ACHN (cell line): ENCODE measurements at places on chromosomes 5 and 9.
A peak's percentile ranks its signal among the peaks of the same experiment; 100 is the strongest.

- no peak for DNase-seq
Observed at GRCh38 chr5:28917631-28918030, 1879.2 kb upstream of the CDH9 start.

- no peak for DNase-seq
Observed at GRCh38 chr5:1804001-1804690, 2.9 kb downstream of the NDUFS6 start.

DNA sequence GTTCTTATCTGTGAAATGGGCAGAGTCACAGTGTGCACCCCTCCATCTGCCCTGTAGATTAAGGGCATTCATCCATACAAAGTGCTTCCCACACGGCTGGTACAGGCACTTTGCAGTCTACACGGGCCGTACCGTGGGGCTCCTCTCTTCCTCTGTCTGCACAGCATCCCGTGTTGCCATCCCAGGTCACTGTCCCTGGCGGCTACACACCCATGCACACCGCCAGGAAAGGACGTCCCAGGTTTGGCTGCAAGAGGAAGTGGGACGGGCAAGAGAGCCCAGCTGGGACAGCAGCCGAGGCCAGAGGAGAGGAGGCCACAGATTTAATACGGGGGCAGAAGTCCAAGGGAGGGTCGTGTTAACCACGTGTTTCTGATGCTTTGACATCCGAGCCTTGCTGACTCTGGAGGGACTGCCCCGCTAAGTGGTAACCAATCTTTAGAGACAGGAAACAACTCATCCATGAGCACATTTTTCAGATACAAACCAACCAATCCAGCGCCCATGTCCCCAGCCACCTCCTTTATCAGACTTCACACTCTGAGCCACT lies 120.0 kb downstream of the ZNF354C start:
- DNase-seq: no peak

DNA sequence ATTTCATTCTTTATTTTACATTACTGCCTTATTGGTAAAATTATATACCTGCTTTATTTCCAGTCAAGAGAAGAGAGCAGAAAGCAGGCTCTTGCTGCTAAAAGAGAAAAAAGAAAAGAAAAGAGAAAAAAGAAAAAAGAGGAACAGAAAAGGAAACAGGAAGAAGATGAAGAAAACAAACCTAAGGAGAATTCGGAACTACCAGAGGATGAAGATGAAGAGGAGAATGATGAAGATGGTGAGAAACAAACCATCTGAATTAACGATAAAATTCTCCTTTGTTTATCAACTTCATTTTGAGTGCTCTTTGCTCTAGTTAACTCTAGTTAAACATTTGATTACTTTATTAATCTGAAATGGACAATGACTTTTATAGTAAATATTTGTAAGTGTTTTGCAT lies 23.5 kb upstream of the EIF4EBP3 start:
- DNase-seq: no peak

GRCh38 chr5:132183723-132184122 lies 43.9 kb downstream of the P4HA2 start:
- no peak for DNase-seq

- no peak for DNase-seq
Observed at GRCh38 chr9:87570000-87570908, 72.6 kb downstream of the DAPK1 start.

DNA sequence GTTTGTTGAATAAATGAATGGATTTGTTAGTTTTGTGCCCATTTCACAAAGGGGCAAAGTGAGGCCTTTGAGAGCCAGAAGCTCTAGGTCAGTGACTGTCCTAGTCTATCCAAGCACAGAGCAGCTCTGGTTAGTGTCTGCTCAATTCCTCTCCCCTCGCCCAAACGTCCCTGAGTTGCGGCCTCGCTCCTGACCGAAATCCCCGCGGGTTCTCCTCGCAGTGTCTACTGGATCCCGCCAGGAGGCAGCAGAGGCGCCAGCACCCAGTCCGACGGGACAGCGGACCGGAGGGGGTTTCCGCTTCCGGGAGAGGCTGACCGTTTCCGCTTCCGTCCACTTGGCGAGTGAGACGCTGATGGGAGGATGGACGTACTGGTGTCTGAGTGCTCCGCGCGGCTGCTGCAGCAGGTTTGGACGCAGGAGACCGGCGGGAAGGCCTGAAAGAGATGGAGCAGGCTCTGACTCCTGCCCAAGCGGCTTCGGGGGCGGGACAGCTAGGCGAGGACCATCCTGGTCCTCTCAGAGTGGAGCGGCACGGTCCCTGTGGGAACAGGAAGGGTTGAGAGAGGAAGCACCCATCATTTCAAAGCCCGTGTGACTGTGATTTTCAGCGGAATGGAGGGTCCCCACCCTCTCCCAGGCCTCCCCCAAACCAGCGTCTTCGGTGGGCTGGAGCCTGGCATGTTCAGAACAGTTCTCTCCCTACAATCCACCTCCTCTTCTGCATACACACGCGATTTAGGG lies at the start of gene RARS1:
Gene RARS1, plus strand, starts transcription at position 336 of the 744 bp plus-strand sequence. Its CDS starts 28 bp downstream, at position 364.
- DNase-seq: peak; percentile 92

GRCh38 chr9:4566806-4567205 lies 76.5 kb downstream of the SLC1A1 start:
- no peak for DNase-seq

DNA sequence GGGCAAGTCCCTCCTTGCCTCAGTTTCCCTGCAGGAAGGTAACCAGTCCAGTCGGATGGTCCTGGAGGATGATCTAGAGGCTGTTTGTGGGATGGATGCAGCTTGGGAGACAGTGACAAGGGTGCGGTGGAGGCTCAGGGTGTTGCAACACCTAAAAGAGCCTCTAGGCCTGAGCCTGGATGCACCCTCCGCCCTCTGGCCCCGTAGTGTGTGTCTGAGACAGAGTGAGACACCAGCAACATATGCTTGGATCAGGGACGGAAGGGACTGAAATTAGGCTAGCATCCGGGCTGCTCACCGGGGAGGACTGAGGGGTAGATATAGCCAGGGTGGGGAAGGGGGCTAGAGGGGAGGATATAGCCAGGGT lies 1.1 kb downstream of the CRAT start:
- DNase-seq: no peak

- DNase-seq: no peak
Observed at GRCh38 chr9:137482094-137482781, 23.1 kb upstream of the NSMF start.

GRCh38 chr5:161134956-161135355 lies 282.9 kb upstream of the ATP10B start:
- no peak for DNase-seq

DNA sequence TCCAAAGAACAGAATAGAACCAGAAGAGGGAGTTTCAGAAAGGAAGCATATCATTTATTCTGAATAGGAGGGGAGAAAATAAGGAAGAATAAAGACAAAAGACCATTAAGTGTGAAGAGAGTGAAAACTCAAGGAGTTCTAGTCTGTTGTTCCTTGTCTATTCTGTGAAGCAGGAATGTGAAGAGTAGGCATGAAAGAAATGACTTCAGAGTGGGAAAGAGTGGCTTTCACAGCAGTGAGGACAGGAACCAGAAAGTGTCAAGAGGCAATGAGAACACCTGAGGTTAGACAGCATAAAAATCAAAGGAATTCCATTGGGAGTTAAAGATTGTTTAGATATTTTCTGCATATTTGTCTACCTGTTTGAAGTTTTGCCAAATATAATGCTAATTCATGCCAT lies 768.8 kb upstream of the GRAMD2B start:
- DNase-seq: no peak

GRCh38 chr5:140302786-140303639 lies at the start of gene PFDN1:
Gene PFDN1, minus strand, starts transcription at chr5:140303101. Its CDS starts 28 bp downstream, at chr5:140303073.
- DNase-seq: peak; percentile 93

DNA sequence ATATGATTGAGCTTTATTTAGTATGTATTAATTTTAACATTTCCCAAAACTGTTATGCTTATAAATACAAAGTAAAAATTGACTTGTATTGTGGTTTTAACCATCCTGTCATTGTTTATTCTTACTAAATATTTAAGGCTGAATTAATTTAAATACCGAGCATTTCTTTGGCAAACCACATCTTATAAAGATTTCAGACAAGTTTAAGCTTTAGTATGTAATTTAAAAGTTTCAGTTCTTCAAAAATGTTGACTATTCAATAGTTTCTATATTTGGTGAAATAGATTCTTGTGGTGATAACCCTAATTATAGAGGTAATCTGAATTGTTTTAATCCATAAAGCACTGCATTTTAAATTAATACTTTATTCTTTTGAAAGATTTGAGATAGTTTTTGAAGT lies 65.5 kb downstream of the CCNH start:
- no peak for DNase-seq

- DNase-seq: peak; percentile 47
Observed at GRCh38 chr5:74017786-74018211, 391.8 kb downstream of the ARHGEF28 start.

DNA sequence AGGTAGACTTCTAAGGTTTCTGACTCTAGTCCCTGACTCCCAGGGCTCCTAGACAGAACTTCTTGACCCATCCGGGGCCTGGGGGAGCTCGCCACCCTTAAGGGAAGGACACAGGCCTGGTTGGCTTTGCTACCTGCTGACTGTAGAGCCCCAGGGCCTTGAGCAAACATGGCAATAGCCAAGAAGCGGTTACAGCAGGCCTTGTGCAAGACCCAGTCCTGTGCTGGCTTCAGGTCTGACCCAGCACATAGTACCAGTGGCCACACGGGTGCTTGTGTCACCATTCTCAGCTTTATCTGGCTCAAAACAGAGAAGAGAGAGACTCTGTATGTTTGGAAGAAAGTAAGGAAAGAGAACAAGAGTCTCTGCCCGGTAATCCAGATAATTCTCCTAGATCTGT lies 41.8 kb downstream of the AP3B1 start:
- DNase-seq: no peak

- no peak for DNase-seq
Observed at GRCh38 chr9:115068031-115068430, 49.9 kb downstream of the TNC start.

GRCh38 chr5:6216471-6217075 lies 161.8 kb downstream of the MED10 start:
- no peak for DNase-seq

- no peak for DNase-seq
Observed at GRCh38 chr5:71481441-71481840, 26.0 kb downstream of the BDP1 start.

DNA sequence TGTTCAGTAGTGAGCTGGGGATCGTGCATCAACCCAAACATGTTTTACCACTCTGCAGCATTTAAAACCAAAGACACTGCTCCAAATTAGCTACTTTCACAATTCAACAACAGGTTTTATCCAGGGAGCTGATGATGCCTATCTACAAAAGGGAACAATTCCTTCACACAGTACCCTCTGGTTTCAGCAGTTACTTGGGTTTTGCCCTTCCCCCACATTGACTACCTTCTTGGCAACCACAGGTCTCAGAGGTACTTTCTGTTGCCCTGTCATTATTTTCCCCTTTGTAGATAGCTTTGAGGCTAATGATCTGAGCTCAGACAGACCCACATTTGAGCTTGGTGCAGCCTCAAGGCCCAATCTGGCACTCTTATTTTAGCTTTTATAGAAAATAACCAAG lies 96.1 kb downstream of the WDR41 start:
- DNase-seq: no peak

DNA sequence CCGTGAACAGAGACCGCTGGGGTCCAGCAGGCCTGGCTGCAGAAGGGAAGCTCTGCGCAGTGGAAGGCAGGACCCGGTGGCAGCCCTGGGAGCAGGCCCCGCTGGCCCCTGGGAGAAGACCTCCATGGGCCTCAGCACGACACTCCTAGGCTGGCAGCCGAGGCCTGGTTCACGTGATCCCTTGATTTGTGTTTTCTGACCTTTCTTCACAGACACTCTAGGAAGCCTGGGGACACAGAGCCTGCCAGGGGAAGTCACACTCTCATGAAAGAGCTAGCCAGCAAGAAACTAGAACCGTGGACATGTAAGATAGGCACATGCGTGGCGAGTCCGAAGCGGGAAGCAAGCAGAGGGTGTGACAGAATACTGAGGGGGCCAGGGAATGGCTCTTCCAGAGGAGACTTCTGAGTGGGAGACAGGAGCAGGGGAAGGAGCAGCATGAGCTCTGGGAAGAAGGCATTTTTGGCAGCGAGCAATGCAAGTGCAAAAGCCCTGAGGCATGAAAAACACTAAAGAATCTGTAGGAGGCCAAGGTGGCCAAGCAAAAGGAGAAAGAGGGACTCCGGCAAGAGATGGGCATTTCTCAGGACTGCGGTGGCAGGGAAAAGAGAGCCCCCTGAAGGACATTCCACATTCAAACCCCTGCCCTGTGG lies 26.6 kb upstream of the IL17B start:
- no peak for DNase-seq
